ENCODE measurements at places on chromosomes 5 and 9.

- no peak for DNase-seq
These were observed 49.7 kb upstream of the NKD2 start for GRCh38 chr5:958701-959571.

DNA sequence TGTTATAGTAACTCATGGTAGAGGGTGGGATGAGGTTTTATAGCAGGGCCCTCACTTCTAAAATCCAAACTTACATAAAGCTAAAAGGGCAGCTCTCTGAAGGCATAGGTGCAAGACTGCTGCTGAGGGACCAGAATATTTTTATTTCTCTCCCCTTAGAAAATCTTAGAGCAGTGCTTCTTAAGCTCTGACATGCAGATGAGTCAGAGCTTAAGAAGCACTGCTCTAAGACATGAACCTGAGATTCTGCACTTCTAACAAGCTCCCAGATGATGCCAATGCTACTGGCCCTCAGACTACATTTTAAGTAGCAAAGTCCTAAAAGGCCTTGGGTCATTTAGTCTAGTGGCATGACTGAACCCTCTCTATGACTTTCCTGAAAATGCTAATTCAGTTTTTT lies 97.6 kb upstream of the SPRY4 start:
- DNase-seq: no peak

DNA sequence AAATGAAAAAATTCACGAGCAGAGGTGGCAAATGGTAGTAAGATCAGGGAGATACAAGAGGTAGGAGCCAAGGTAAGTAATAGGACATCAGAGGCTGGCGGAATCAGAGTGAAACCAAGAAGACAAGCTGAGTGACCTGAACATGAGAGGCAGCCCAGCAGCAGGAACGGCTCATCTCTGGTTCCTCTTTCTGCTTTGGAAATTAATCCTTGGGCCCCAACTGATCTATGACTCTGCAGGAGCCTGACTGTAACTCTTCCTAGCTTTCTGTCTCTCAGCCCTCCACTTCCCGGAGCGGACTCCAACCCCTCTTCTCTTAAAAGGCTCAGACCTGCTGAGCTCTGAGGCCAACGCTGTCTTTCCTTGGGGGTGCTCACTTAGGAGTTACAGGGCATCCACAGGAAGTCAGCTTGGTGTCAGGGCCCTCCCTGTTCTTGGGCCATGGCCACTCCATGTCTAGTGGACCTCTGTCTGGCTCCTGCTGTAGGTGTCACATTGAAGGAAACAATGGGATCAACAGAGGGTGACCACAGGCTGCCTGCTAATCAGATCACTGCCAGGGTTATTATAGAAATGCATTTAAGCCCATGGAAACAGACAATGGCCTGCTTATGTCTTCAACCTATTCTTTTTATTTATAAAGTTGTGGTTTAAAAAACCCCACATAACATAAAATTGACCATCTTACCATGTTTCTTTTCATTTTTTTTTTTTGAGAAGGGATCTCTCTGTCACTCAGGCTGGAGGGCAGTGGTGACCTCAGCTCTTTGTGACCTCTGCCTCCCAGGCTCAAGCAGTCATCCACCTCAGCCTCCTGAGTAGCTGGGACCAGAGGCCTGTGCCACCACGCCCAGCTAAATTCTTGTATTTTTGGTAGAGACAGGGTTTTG lies 22.5 kb upstream of the SHB start:
- no peak for DNase-seq

- no peak for DNase-seq
These were observed 64.9 kb downstream of the MARCHF3 start for GRCh38 chr5:126965487-126965886.

- no peak for DNase-seq
These were observed 191.6 kb downstream of the PCSK5 start for GRCh38 chr9:76082057-76082456.

GRCh38 chr9:17900606-17901005 lies 321.7 kb downstream of the SH3GL2 start:
- no peak for DNase-seq

DNA sequence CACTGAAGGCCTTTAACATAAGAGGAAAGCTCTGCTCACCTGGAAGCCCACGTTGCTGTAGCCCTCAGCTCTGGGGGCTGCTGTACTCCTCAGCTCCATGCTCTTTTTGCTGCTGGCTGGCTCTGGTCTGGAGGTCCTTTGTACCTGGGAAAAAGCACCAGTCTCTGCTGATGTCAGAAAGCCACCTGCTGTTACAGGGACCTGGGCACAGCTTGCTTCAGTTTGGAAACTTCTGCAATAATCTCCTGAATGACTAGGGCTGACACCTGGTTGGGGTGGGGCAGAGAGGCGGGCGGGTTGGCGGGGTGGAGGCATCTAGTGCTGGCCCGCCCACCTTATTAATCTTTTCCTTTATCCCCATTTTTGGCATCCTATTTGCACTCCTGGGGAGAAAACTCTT lies at the start of gene SLC28A3:
SLC28A3 (minus strand) TSS at position 224 of the 400 bp plus-strand sequence; CDS start at position 99, 125 bp downstream.
- DNase-seq: no peak

- DNase-seq: no peak
These were observed 1368.6 kb upstream of the C9orf72 start for GRCh38 chr9:28941856-28942255.

DNA sequence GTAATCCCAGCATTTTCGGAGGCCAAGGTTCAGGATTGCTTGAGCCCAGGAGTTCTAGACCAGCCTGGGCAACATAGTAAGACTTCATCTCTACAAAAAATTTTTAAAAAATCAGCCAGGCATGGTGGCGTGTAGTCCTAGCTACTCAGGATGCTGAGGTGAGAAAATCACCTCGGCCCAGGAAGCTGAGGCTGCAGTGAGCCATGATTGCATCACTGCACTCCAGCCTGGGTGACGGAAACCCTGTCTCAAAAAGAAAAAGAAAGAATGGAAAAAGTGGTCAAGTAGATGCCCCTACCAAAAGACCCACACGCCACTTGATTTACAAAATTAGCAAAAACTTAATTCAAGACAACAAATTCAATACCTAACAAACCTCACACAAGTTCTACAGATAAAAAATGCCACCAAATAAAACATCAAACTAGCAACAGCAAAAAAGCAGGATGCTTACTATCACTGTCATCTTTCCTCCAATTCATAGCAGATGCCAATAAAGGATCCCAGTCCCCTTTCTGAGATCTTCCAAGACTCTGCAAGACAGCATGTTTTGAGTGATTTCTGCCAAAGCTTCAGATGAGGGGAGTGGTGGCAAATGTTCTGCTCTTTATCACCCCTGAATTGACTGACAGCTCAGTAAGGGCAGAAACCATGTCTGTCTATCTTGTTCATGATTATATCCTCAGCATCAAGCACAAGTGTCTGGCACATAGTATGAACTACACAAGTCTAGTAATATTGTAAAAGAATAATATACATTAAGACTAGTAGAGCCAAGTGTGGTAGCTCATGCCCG lies 34.2 kb upstream of the TESK1 start:
- DNase-seq: no peak

DNA sequence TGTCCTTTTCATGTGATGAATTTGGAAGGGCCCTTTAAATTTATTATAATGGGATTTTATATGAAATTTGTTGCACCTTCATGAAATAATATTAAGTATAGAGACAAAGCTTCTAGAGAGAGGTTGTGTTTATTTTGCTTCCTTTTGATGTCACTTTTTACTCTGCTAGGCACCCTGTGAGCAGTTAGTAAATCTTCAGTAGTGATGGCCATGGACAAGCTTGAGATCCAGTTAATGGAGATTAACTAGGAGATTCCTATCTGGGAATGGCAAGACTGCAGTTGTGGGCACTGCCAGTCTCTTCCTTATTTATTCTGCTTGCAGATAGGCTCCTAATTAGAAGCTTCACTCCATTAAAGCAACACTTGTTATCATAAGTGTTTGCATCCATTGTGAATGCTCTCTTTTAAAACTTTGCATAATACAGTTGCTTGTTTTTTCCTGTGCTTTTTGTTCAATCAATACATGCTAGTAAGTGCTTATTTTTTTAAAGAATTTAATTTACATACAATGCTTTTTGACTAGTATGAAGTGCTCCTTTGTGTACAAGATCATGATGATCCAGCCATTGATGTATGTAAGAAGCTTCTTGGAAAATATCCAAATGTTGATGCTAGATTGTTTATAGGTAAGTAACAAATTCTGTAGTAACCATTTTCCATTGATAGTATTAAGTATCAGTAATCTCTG lies 25.9 kb downstream of the UGCG start:
- DNase-seq: no peak

DNA sequence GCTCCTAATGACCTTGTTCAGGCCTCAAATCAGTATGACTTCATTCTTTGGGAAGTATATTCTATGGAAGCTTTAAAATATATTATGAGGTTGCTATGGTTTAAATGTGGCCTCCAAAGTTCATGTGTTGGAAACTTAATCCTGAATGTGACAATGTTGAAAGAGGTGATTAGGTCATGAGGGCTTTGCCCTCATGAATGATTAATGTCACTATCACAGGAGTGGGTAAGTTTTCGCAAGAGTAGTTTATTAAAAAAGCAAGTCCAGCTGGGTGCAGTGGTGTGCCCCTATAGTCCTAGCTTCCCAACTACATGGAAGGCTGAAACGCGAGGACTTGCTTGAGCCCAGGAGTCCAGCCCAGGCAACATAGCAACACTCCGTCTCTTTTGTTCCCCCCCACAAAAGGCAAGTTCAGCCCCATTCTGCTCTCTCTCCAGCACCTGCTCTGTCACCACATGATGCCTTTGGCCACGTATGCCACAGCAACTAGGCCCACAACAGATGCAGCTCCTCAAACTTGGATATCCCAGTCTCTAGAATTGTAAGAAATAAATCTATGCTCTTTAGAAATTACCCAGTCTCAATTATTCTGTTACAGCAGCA lies 105.3 kb downstream of the SIL1 start:
- no peak for DNase-seq
